ENCODE measurements at places on chromosomes 1 and 21.
A peak's percentile ranks its signal among the peaks of the same experiment; 100 is the strongest.

- no peak for DNase-seq
These were observed 622 bp upstream of the TMPRSS2 start for GRCh38 chr21:41508415-41509144.

GRCh38 chr1:208258277-208258676 is 14.1 kb upstream of the PLXNA2 start:
- DNase-seq: no peak

- DNase-seq: no peak
These were observed 42.4 kb downstream of the C1orf87 start for GRCh38 chr1:60031146-60031545.

DNA sequence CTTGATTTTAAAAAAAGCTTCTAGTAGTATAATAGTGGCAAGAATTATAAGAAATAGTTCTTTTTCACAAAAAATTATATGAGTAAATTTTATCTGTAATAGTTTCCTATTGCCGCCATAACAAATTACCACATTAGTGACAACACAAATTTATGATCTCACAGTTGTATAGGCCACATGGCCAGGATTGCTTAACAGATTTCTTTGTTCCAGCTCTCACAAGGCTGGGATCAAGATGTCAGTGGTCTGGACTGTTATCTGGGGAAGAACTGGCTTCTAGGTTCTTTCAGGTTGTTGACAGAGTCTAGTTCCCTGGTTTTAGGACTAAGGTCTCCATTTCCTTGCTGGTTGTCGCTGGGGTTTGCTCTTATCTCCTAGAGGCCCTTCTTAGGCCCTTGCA is 236.4 kb downstream of the USP25 start:
- no peak for DNase-seq

DNA sequence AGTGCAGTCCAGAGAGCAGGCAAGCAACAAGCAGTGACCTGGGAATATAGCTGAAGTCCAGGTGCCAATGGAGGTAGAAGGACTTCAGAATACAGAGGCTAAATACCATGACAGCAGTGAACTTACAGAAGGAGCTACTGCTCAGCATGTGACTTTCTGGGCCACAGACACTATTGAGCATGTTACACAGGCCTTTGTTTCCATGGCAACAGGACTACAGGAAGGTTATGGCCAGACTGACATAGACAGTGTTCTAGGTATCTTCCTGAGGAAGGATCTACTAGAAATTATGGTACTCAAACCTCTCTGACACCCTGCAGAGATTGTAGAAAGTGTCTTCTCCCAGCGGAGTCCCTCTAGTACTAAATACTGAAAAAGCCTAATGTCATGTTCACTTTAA is 11.0 kb downstream of the OR2M5 start:
- DNase-seq: peak; percentile 19

- no peak for DNase-seq
These were observed 44.5 kb upstream of the EDN2 start for GRCh38 chr1:41528726-41529605.

- no peak for DNase-seq
These were observed 190.6 kb upstream of the RAB4A start for GRCh38 chr1:229080361-229080760.

DNA sequence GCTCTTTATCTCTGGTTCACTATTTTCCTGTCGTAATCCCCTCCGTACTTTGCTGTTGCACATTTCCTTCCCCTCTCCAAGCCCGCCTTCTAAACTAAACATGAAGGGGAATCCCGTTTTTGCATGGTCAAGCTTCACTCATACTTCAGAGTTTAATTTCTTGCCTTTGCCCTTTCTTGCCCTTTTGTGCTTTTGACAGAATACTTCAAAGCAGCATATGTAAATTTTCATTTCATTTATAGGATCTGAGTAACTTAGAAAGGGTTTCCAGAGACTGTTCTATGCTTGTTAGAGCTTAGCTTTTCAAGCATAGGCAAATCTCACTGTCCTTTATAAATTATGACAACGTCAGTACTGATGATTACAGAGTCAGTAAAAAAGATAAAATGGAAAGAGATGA is 27.7 kb downstream of the SPATA45 start:
- no peak for DNase-seq

DNA sequence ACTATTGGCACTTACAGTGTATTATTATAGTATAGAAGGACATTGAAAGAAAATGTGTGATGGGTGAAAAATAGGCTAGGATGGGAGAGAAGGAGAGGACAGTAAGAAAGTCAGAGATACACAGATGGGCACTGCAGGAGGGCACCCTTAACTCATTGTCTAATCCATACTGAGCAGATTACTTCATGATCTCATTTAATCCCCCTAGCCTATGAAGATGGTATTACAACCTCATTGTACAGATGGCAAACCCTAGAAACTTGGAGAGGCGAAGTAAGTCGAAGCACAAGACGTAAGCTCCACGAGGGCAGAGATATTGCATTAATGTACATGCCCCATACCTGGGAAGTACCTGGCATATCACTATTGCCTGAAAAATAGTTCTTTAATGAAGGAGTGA is 346.9 kb upstream of the DAB1 start:
- DNase-seq: peak; percentile 3

DNA sequence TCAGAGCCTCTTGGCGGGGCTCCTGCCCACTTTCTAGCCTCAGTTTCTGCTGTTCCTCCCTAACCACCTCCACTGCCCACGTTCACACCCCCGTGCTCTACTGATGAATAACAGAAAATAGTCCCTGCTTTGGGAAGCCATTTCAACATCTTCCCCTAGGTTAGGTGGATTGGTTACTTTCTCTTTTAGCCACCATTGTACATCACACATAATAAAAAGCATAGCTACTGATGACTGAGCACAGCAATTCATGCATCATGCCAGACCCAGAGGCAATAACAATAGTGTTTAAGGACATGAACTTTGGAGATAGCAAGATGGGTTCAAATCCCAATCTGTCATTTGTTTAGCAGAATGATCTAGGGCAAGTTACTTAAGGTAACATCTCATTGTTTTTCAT is 74.6 kb downstream of the COLGALT2 start:
- DNase-seq: no peak

- no peak for DNase-seq
These were observed 102.0 kb upstream of the C8B start for GRCh38 chr1:57067863-57068262.

GRCh38 chr1:248871837-248872401 is 13.0 kb upstream of the ZNF692 start:
- DNase-seq: no peak
